MG63 (cell line): ENCODE measurements at places on chromosomes 11 and 22. TPM values are rescaled to one million over a fixed set of nuclear protein-coding genes. Genes with fewer than 3 reads are reported as not detected.

- DNase-seq = no peak
These were observed 37.8 kb downstream of the PACS1 start for GRCh38 chr11:66107600-66108510.

DNA sequence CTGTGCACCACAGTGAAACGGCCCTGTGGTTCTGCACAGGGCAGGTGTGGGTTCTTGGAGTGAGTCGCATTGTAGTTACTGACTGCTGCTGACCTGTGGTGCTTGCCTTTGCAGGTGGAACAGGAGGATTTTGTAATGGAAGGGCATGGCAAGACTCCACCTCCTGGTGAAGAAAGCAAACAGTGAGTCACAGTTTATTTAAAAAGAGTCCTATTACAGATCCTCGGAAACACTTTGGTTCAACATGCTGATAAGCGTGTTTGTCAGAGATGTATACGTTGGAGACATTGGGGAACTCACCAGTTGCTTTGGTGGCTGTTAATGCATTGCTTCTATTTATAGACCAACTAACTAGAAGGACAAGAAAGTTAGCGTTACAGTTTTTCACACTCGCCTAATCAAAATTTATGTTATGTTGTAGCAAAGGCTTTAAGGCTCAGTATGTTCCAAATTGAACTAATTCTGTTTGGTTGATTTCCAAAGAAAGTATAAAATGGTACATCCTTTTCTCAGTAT is 21.7 kb upstream of the TNRC6B start:
- no peak for DNase-seq

DNA sequence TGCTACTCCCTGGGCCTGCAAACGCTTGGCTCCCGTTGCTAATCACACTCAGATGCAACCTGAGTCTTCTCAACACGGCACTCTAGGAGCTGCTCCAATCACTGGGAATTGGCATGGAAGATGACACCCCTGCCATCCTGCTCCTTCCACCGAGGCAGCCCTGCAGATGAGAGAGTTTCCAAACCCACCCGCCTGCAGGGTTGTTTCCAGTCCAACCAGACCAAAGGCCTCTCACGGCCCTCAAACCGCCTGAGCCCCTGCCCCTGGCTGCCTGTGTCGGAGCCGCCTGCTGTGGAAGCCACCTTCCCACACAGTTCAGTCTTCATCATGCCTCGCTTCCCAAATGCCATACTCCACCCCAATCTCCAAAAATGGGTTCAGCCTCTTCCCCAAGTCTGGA is 36.8 kb upstream of the TP53I11 start:
- DNase-seq = no peak

Gene SLC22A12
- total RNA-seq = not detected in 2 replicates
